ENCODE measurements at places on chromosomes 7 and 10.

DNA sequence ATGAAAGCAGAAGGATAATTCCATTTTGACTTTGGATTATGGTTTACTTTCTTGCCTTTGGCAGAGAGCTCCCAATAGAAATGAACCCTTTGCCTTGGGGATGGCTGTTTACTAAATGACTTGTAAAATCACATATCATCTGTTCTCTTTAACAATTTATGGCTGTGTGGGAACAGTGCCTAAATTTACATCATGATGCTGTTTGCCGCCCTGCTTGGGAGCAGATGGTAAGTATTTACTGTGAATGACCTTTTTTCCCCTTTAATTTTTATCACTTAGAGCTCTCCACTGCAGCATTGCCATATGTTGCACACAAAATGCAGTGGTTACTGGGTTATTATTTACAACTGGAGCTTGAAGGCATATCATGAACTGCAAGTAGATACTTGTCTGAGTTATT, 13.4 kb downstream of the HEPACAM2 start:
- DNase-seq, result no peak

DNA sequence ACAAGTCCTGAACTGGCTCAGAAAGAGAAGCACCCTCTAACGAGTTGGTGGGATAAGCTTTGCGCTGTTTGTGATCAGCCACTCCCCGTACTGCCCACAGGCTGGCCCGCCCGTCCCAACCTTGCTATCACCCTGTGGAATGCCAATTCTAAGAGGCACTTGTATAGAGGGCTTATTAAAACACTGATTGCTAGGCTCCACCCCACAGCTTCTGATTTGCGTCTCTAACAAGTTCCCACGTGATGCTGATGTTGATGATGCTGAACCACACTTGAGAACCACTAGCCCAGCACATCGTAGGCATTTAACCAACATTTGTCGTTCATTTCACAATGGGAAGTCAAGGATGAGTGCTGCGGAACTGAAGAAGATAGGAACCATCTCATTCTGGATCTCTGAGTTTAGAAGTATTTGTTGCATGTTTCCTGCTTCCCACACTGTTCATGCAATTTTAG, 12.7 kb upstream of the GSAP start:
- no peak for DNase-seq

DNA sequence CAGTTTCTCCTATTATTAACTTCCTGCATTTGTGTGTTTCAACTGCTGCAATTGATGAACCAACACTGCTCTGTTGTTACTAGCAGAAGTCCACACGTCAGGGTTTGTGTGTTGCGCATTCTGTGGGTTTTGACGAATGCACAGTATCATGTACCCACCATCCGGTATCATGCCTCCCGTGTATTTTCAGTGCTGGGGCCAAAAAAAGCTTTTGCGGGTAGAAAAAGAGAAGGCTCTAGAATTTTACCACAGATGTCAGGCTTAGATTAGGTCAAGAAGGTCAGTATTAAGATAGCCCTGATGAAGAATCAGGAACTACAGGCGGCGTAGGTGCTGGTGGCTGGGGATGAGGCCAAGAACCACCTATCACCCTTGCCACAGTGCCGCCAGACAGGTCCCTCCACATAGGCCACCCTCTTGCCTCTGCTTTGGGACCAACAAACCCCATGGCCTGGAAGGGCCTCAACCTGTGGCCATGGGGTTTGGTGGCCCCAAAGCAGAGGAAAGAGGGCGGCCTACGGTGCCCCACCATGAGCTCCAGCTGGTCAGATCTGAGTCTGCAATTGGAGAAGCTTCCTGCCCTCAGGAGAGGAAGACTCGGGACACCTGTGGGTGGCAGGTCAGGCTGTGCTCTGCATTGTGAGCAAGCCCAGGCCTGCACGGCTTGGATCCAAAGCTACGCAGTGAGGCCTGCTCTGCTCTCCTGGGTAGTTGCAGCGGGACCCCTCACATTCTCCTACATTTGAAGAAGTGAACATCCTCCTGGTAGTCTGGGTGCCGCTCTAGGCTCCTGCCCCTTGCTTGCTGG, 71.9 kb downstream of the MKI67 start:
- DNase-seq, result no peak

DNA sequence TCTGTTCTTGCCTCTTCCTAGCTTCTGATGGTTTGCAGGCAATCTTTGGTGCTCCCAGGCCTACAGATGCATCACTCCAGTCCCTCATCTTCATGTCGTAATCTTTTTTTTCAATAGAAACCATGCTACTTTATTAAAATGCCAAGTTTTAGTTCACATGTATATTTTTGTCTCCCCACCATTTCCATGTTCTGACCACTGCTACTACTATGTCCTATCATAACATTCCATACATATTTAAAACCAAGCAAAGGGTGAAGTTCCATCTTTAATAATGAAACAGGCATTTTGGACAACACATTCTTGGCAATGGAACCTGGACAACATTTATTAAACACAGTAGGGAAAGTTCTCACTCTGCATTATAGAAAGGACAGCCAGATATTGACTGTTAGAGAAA, 58.8 kb downstream of the ZNF518A start:
- no peak for DNase-seq

DNA sequence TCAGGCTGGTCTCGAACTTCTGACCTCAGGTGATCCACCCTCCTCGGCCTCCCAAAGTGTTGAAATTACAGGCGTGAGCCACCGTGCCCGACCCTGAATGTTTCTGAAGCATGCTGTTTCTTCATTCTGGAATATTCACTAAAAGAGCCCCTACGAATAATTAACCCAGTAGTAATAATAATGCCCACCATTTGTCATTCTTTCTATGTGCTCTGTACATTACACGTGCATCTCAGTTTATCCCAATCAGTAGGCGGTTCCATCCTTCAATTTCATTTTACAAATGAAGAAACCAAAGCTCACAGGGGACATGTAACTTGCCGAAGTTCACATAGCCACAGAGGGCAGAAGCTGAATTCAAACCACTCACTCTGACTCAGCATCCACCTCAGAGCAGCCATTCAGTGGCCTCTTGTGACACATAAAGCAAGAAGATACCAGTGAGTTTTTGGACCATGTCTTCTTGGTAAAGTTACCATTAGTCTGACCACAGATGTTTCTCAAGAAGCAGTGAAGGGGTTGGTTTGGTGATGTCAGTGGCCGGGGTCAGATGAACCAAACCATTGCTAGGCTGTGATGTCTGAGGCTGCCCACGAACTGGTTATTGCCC, 71.9 kb upstream of the DUSP5 start:
- DNase-seq, result peak; percentile 76

GRCh38 chr7:72032934-72033333, 379.2 kb downstream of the CALN1 start:
- no peak for DNase-seq

- DNase-seq, result no peak
Measured at GRCh38 chr7:111092406-111093236, 1.7 kb downstream of the LRRN3 start.

DNA sequence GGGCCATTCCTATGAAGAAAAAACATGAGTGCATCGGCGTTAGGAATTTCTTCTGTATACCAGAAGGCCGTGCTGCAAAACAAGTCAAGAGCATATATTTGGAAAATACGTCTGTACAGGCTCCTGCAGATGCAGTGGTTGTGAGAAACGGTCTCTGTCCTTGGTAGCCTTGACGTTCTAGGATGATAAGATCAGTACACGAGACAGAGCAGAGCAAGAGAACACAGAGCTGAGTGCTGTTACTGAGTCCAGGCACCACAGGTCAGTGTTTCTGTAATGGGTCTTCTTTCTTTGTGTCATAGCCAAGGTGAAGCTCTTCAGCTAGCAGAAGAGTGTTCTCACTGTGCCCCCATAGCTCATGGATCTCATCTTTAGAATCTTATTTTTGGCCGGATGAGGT, 62.8 kb downstream of the WDR37 start:
- no peak for DNase-seq

DNA sequence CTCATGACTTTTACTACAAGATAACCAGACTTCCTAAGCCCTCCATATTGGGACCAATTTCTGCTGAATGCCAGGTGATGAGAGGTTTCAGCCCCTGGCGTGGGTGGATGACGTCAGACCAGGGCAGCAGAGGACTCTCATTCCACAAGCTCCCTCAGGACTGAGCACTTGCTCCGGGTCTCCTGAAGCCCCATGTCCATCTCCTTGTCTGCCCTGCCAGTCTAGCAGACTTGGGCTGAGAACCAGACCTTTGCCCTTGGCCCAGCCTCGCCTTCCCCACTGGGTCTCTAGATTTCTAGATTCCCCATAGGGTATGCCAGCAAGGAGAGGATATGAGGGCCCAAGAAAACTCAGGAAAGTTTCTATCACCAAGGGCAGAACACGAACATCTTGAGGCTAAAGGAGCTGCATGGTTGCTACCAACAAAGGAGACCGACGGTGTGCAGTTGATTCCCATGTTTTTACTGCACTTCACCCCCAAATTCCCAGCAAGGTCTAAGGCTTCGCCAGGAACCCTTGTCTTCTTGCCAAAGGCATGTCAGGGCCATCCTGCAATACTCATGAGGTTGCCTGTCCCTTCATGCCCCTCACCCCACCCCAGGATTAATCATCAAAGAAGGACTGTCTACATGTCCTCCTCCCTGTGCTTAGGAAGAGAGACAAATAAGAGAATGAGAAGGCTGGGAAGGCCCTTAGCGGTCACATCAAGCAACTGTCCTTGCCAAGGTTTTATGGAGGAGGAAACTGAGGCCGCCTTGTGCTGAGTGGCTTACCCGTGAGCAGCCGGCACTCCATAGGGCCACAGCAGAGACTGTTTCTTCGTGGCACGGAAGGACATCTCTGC, 96.5 kb upstream of the MACROH2A2 start:
- DNase-seq, result no peak

- DNase-seq, result peak; percentile 31
Measured at GRCh38 chr10:52778511-52779392, 6.2 kb upstream of the MBL2 start.

DNA sequence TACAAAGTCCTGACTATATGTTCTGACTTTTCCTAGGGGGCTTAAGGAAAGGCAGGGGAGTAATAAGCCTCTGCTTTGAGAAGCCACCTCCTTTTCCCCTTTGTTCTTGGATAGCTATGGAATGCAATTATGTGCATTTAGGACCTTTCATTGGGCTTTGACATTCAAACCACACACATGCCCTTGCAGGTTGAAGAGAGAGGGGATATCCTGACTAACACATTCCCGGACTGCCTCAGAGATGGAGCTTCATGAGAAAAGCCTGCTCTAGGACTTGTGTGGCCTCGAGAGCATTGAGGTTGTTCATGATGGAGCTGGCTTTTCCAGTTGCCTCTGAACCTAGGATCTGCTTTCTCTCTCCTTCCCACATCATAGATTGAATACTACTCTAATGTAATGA, 694.5 kb downstream of the LRMDA start:
- DNase-seq, result no peak

DNA sequence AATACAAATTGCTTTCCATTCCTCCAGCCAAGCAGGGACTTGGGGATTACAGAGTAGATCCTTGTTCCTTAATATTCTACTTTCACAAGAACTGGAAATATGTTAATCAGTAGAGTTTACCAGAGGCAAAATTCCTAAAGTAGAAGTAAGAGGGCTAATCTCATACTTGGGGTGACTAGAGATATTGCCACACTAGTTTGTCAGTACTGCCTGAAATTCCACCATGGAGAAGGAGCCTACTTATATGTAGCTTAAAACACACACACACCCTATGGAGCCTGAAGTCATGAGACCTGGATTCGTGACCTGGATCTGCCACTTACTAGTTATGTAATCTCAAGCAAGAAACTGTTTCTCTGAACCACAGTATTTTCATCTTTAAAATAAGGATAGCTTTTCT, 33.9 kb downstream of the STRIP2 start:
- DNase-seq, result no peak

DNA sequence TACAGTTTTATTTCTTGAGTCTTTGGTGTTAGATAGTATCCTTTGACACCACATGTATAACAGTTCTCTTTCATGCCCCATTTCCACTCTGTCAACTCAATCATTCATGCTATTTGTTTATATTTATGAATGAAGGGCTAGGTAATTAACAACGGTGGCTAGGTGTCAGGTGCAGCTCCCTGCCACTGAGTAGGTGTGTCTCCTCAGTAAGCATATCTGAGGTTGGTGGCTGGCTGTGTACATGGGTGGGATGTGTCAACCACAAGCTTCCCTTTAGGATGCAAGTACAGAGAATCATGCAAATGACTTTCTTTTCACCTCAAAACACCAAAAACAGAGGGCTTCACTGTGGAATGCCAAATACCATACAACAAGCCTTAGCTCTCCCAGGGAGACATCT, 83.4 kb downstream of the ZNF365 start:
- no peak for DNase-seq

GRCh38 chr7:25846722-25847121, 305.3 kb upstream of the NFE2L3 start:
- DNase-seq, result no peak

DNA sequence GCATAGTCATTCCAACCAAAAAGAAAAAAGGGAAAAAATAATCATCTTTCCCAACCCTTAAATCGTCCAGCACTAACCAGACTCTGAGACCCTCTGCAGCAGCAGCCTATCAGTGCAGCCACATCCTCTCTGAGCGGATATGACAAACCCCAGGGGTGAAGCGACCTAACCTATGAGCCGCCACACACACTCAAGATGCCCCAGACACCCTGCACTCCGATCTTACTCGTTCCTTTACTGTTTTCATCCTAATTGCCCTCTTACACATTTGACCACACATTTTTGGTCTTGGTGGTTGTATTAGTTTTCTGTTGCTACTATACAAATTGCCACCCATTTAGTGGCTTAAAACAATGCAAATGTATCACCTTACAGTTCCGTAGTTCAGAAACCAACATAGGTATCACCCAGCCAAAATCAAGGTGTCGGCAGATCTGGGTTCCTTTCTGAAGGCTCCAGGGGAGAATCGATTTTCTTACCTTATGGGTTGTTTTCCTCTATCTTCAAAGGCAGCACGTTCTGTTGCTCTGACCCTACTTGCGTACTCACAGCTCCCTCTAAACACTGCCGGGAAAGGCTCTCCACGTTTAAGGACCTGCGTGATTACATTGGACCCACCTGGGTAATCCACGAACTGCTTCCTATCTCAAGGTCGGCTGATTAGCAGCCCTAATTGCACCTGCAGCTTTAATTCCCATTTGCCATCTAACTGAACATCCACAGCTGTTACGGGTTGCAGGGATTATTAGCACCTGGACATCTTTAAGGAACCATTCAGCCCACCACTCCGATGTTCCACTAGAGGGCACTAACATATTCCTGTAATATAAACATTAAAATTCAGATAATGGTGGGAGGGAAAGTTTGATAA, 37.3 kb upstream of the PRSS1 start:
- DNase-seq, result peak; percentile 27

DNA sequence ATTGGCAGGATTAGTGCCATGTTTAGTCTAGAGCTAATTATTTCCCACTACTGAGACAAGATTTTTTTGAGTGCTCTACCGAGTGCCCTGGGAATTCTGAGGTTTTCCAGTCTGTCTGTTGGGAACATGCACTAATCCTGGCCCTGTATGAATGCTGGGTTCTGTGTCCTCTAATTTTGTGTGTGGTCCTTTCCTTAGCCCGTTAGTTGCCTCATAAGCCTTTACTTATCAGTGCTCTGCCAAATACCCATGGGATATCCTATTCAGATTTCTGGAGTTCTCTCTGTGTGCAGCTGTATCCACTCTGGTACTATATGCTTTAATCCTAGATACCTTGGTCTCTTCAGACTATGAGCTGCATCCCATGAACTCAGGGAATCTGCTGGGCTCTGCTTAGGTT, 13.1 kb downstream of the CSGALNACT2 start:
- no peak for DNase-seq

- no peak for DNase-seq
Measured at GRCh38 chr10:48447356-48448215, 141.1 kb downstream of the MAPK8 start.
